Esophagus squamous epithelium (tissue), 5 donors: ENCODE measurements at places on chromosomes 16 and 17. TPM values are rescaled to one million over a fixed set of nuclear protein-coding genes. Genes with fewer than 3 reads are reported as not detected.

DNA sequence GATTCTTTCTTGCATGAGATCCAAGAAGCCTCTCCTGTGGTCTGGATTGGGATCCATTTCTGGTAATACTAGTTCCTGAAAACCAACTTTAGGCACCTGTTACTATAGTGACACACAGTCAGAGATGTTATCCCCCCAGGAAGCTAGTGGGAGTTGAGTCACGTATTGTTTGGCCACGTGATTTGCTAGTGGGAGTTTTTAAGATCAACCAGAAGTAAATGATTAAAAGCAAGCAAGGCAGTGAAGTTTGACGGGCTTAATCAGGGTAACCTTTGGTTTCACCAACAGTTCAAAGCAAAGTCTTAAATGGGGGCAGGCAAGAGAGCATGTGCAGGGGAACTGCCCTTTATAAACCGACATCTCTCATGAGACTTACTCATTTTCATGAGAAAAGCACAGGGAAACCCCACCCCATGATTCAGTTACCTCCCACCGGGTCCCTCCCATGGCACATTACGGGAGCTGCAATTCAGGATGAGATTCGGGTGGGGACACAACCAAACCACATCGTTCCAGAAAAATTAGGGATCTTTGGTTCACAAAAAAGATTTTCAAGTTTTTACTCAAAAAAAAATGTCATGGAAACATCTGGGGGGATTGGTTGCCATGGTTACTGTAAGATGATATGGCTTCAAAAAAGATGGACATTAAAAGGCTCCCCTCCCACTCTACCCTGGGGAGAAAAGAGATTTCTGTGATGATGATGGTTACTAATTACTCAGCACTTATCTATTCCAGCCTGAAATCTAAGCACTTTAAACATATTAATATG lies 483.1 kb upstream of the ERCC4 start:
- no peak for DNase-seq

- DNase-seq = no peak
Measured at GRCh38 chr16:78065319-78065718, 34.1 kb upstream of the WWOX start.

GRCh38 chr16:89048871-89049422 lies 44.7 kb upstream of the ACSF3 start:
- DNase-seq = no peak

- no peak for DNase-seq
Measured at GRCh38 chr16:85248857-85249256, 136.6 kb upstream of the CIBAR2 start.

GRCh38 chr17:49659661-49660382 lies 18.1 kb downstream of the SPOP start:
- DNase-seq = no peak

DNA sequence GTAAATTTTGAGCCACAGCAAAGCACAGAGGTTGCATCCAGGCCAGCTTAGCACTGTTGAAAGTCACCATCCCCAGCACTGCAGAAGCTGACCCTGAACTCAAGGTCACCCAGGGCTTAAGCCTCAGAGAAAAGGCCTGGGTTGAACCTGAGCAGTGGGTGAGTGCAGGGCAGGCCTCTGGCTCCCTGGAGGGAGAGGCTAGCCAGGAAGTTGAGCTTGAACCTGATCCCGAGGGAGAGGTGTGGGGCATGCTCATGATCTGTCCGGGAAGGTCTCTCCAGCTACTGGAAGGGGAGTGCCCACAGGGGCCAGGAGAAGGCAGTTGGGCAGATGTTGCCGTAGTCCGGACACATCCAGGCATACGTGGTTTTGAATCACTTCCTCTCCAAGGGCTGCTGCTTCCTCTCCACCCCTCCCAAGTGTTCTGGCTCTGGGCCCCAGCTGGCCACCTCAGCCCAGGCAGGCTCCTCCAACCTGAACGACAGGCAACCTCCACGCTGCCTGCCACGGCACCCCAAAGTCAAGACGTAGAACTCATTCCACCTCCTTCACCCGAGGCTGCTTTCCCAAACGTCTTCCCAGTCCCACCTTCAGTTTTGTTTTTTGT lies 18.4 kb downstream of the CARHSP1 start:
- DNase-seq = no peak

DNA sequence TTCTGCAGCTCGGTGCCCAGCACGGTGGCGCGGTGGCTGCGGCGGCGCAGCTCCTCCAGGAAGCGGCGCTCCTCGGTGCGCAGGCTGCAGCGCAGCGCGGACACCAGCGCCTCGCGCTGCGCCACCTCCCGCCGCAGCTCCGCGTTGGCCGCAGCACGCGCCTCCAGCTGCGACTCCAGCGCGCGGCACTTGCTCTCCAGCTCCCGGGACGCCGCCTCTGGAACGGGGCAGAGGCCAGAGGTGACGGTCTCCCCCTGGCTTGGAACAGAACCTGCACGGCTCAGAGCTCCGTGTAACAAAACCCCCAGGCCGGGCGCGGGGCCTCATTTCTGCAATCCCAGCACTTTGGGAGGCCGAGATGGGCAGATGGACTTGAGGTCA lies 13.2 kb upstream of the CLUH start:
- no peak for DNase-seq

DNA sequence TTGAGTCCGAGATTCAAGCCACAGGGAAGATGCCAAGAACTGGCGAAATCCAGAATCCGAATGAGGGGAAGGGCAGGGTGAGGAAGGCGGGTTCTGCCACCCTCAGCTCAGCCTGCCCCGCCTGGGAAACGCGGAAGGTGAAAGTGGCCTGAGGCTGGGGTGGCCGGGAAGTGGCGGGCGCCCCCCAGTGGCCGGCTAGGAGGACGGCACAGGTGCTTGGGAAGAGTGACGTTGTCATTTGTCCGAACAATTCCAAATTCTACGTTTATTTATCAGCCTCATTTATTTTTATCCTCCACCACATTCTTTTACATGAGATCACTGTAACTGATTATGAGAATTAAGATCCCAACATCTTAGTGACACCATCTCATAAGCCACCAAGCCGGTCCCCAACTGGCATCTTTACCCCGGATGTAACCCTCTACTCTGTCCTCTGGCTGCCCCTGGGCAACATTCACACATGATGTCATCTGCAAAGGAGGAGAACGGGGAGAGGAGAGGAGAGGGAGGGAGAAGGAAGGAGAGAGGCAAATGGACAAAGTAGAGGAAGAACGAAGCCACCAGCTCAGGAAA lies 21.3 kb downstream of the SRCIN1 start:
- no peak for DNase-seq

DNA sequence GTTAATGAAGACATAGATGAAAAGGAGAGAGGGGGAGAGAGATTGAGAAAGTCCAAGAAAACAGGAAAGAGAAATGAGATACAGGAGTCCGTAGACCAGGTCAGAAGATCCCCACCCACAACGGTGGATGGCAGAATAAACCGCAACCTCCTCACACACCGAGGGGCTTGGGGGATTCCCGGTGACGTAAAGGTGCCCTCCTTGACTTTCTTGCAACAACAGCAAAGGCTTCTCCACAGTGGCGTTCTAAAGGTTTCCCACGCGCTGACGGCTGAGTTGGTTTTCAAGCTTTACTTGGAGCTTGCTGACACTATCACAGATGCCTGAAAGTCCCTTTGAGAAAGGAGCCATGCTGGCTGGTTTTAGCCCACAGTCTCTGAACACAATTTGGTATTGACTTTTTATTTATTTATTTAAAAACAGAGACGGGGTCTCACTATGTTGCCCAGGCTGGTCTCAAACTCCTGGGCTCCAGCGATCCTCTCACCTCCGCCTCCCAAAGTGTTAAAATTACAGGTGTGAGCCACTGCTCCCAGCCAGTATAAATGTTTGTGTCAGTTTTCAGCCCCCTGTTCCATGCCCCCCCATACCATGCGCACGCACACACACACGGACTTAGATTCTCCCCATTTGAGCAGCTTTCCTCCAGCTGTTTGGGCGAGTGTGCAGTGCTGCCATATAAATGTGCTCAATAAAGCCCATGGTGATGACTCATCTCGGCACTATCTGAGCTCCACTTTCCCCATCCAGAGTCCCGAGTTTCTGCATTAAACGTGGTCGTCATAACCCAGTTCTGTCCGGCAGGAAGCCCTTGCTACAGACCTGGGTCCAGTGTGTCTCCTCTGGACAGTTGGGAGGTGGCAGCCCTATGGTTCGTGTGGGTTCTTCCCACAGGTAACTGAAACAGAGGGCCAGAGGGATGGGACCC lies 33.0 kb upstream of the SEC14L1 start:
- DNase-seq = no peak

DNA sequence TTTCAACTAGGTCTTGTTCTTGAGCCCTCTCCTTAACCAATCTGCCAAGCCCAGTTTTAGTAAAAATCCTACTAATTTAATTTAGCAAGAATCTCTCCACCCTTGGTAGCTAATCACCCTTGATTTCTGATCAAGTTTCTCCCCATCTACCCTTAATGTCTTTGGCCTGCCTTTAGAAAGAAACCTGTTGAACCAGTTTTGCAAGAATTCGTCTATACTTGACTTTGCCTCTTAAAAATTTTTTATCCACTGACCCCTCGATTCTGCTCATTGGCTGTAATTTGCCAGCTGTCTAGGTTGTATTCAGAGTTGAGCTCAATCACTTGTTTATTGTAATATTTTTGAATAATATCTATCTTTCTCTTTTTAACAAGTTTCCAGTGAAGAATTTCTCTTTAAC lies 1138.5 kb downstream of the CDH11 start:
- DNase-seq = no peak

GRCh38 chr16:11589198-11589550 lies 2.5 kb upstream of the LITAF start:
- DNase-seq = no peak

The DRC7 gene
- total RNA-seq = 0.79 TPM

DNA sequence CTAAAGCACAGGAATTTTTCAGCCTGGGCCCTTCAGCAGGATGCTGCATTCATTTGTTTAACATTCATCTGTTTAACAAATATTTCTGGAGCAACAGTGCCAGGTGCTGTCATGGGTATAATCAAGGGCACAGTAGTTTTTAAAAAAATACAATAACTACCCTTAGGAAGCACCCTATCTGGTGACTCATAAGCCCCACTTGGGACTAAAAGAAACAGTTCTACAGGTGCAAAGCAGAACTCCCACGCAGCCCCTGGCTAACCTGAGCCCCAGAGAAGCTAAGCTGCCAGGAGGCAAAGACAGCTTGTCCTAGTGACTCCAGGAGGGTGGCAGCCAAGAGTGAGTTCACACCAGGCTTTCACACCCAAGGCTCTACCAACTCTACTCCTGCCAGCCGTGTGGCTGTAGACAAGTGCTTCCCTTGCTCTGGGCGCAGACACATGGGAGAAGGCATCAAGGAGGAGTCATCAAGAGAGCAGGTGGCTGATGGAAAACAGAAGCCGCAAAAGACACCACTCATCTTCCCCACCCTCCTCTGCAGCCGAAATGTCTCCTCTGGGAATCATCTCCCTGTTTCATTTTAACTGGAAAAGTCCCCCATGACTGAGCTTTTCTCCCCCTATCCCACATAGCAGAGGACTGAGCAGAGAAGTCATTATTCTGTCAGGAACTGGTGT lies 14.4 kb downstream of the CUEDC1 start:
- DNase-seq = no peak

DNA sequence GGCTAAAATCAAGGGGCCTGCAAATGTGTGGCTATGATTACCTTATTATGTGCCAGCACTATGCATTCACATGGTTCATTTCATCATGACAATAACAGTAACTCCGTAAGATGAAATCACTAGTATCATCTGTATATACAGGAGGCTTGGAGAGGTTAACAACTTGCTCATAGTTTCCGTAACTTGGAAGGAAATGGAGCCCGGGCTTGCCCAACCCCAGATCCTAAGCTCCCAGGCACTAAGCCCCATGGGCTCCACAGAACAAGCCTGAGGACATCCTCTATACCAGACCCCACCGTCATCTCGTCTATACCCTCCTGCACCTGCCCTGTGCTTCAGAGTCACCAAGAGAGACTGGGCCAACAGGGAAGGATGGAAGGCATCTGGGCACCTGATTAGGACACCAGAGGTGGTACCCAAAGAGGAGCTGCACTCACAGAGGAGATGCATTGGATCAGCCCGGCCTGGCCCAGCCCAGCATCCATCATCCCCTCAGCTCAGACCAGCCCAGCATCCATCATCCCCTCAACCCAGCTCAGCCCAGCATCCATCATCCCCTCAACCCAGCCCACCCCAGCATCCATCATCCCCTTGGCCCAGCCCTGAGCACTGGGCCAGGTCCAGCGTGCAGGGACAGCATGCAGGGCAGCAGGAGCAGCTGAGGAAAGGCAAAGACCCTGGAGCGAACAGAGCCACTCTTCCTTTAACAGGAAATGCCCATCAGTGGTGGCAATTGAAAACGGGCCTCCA lies 28.5 kb downstream of the NSMCE1 start:
- no peak for DNase-seq

DNA sequence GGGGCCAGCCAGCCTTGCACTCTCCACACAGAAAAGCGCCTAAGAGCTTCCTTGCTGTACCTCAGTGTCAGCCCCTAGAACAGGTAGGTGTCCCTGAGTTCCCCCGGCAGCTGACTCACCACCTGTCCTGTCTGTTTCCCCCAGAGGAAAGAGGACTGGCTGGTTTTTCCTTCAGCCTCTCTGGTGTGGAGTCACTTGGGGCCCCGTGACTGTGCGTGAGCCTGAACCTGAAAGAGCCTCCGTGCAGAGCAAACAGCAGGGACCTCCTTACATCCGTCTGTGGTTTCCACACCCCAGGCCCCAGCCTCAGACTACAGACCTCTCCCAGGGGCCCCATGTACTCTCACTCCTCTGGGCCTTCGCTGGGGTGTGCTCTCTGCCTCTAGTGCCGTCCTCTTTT lies 87.8 kb downstream of the GNAO1 start:
- DNase-seq = no peak

- no peak for DNase-seq
Measured at GRCh38 chr17:37650419-37651003, 7.3 kb upstream of the DDX52 start.

The CBX2 gene
- 10.2 TPM for total RNA-seq

- no peak for DNase-seq
Measured at GRCh38 chr17:77458202-77459017, 317.6 kb downstream of the SEC14L1 start.

DNA sequence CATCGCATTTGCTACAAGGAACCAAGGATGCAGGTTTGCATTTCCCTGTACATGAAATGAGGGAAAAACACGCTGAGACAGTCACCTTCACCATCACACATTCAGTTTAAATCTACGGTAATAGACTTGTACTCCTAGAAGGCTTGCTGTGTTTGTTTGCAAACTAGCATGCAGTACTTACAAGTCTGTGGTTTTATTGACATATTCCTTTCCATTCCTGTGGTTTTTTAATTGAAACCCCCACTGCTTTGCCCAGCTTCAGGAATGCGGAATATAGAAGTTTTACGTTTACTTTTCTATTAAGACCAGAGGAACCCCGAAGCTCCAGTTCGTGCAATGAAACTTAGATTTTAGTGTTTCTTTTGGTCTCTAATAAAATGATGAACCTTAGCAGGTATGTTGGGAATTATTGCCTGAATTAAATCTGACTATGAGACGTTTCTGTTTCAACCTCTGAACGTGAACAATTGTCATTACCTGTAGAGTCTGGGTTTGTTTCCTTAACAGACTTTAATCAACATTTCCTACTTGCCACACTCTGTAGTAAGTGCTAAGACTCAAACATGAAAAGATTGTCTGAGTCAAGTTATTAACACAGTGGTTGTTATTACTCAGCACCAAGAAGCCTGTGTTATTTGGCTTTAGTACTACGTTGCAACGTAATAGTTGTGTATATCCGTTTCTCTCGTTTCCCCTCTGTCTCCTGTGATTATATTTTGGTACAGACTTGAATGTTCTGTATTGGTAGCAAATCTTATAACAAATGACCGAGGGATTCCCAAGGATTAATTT lies 793.3 kb upstream of the GOT2 start:
- DNase-seq = no peak

The UMOD gene
- not detected for total RNA-seq

The MYH1 gene
- not detected for total RNA-seq

GRCh38 chr17:50133028-50133768 lies 3.2 kb upstream of the SAMD14 start:
- DNase-seq = no peak
